ENCODE measurements at places on chromosomes 6 and 20.
A peak's percentile ranks its signal among the peaks of the same experiment; 100 is the strongest.

- DNase-seq = no peak
Observed at GRCh38 chr6:121319603-121320002, 14.7 kb downstream of the TBC1D32 start.

DNA sequence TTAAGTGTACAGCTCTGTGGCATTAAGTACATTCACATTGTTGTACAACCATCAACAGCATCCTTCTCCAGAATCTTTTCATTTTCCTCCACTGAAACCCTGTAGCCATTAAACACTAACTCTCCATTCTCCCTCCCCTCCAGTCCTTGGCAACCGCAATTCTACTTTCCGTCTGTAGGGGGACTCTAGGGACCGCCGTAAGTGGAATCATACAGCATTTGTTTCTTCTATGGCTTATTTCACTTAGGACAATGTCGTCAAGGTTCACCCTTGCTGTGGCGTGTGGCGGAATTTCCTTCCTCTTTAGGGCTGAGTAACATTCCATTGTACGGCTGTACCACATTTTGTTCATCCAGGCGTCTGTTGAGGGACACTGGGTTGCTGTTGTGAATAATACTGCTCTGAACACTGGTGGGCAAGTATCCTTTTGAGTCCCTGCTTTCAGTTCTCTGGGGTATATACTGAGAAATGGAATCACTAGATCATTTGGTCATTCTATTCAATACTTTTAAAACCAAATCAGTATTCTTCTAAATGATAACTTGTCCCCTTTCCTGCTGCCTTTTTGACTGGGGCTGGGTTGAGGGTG, 50.7 kb downstream of the PPP1R3G start:
- peak; percentile 74 for DNase-seq

- no peak for DNase-seq
Observed at GRCh38 chr6:170135821-170136471, 154.9 kb downstream of the DLL1 start.

GRCh38 chr6:123022975-123023374, 26.9 kb downstream of the CLVS2 start:
- DNase-seq = no peak

- DNase-seq = peak; percentile 33
Observed at GRCh38 chr6:138953451-138953850, 34.6 kb downstream of the REPS1 start.

DNA sequence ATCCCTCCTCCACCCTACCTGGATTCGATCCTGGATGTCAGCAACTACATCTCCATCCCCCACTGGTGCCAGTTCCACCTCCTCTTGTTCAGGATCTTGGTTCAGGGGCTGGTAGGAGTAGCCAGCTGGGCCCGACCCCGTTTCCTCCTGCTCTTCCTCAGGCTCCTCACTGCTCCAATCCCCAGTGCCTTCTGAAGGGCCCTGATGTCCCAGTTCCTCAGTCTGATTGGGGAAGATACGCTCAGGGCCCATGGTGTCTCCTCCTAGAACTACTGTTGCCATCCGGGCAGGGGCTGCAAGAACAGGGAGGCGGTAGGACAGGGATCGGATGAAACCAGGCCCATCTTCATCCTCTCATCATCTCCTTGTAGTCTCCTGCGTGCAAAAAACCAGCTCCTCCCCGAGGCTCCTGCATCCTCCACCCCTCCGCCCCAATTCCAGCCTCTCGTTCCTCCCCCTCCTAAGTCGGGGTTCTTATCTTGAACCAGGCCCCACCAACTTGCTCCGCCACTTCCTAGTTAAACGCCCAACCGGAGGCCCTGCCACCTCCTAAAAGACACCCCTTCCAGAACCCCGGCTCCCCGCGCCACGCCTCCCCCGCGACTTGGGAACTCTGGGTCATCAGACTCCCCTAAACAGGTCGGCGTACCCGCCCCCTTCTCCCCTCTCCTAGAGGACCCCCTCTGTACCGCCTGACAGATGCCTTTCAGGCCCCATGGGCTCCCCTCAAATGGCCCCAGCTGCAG, 476 bp downstream of the MEA1 start:
- no peak for DNase-seq

DNA sequence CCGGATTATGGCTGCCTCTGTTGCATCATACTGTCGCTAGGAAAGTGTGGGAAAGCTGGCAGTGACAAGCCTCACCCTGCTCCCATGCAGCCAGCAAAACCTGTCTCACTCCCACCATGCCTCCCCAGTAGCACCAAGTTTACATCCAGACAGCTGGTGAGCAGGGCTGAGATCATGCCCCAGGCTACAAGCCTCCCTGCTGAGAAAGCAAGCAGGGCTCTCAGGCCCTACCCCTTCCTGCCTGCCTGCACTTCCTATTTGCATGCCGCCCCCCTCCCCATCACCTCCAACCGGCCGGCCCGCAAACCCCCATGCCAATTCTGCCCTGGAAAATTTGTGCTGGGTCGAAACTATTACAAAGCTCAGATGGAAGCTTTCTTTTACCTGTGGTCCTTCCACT, 408.2 kb upstream of the FKBP1C start:
- DNase-seq = no peak

- DNase-seq = no peak
Observed at GRCh38 chr20:32327087-32327681, 30.9 kb upstream of the ASXL1 start.

DNA sequence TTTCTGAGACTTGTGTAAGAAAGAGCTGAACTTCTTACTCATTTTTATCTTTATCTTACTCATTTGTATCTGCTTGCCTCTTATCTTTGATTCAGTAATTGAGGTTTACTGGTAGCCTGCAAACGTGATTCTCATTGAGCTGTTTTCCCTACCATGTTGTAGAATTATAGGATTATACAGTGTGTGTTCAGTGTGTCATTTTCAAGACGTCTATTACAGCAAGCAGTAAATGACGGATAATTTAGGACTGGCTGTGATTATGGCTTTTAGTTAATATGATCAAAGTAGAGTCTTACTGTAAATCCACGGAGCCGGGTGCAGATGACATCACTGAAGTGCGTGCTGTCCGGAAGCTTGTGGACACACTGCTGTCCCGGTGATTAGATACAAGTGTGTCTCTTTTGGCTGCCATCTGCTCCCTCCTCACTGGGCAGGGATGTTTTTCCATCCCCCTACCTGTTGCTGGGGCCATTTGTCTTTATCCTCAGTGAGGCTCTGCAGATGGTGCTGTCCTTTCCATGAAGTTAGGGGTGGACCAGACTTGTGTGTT, 6.0 kb downstream of the NELFCD start:
- DNase-seq = no peak

- no peak for DNase-seq
Observed at GRCh38 chr6:5050009-5050408, 35.1 kb upstream of the PPP1R3G start.

GRCh38 chr6:11142296-11143027, 30.9 kb upstream of the ERVFRD-1 start:
- no peak for DNase-seq

- DNase-seq = no peak
Observed at GRCh38 chr20:63693083-63693732, 3.2 kb upstream of the TNFRSF6B start.

GRCh38 chr6:79613912-79614311, 17.2 kb upstream of the SH3BGRL2 start:
- DNase-seq = no peak

DNA sequence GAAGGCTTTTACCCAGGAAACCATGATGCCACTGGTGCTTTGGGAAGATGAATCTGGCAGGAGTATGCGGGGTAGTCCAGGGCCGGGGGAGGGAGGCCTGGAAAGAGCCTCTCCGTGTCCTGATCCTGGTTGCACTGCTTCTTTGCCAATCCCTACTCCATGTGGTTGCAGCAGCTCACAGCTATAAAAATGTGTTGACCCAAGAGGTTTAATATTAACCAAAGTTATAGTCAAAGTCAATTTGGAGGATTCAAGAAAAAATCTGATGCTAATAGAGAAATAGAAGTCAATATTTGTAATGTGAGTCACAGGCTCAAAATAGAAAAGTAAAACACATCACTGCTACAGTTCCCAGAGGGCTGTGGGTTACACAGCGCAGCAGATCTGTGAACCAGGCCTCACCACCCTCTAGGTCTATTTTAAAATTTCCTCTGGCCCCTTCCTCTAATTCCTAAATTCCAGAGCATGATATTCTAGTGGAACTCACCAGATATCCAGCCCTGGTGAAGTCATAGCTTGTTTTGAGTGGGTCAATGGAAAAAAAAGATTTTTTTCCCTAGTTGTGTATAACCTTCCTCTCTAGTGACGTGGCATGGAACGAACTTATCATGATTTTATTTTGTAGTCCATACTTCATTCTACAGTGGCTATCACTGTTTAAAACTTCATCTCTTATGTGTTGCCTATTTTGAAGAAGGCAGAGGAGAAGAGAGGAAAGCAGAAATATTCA, 63.2 kb upstream of the BMP2 start:
- no peak for DNase-seq

GRCh38 chr6:26309731-26310142, 55.3 kb upstream of the BTN3A2 start:
- DNase-seq = no peak

DNA sequence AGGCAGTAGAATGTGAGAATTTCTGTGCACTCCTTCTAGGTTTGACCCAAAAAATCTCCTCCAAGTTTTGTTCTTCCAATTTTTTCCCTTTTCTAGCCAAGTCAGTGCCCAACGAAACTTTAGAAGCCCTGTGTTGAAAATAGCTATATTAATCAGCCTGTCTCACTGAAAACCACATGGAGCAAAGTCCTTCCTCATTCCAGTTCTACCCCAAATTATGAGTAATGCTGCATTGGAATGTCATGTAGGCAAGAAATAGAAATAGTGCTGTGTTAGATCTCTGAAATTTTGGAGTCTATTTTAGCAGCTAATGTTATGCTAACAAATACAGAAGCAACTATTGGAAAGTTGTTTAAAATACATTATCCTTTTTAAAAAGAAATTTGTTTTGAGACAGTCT, 725.5 kb downstream of the TBC1D32 start:
- DNase-seq = no peak

DNA sequence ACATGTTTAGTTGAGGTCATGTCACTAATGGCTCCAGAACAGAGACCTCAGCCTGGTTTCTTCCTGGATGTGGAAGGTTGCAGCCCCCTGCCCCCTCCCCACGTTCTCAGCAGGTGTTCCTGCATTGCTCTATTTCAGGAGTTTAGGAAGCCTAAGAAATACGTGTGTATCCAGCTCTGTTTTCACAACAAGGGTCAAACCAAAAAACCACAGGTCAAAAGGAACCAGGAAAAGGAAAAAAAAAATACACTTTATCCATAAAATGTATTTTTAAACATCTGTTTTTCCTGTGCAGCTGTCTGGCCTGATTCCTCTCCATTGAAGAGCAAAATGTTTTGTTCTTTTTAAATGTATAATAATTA, 107.9 kb upstream of the PLEKHG1 start:
- DNase-seq = no peak

DNA sequence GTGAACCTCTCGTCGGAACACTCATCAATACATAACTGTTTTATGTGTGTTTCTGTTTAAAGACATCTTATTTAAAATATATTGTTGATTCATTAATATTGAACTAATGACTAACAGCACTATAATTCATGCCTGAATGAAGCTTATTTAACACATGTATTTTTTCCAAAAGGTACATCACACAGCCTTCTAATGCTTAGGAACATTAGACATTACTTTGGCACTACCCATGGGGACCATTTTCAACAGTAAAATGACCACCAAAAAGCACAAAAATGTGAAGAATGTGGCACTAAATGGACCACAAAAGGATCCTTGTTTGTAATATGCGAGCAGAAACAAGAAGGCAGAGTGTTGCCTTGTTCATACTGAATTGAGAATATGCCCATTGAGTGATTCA, 109.2 kb downstream of the CEP57L1 start:
- no peak for DNase-seq

GRCh38 chr20:24816431-24816830, 132.6 kb upstream of the CST7 start:
- DNase-seq = peak; percentile 73

DNA sequence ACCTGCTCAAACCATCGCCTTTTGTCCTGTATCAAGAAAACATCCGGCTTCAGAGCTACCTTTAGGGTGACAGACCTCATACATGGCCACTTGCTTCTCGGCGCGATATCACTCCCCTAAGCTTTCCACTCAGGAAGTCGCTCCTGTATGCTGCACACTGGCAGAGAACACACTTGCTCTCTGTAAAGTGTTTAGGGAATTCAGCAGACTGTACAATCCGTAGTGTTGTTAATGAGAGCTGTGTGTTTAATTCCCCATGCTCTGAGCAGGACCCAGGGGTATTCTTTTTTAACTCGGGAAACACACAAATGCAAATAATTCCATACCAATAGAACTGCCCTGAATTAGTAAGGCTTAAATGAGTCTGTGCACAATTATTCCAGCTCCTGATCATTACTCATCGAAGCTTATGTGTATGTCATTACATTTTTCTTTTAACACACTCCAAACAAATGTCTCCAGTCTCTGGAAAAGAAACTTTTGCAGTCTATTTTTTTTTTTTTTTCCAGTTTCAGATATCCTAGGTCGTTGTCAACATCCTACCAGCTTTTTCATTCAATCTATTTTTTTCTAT, 338.7 kb upstream of the ARID1B start:
- DNase-seq = no peak

GRCh38 chr20:12262747-12263146, 345.1 kb downstream of the BTBD3 start:
- DNase-seq = no peak

- no peak for DNase-seq
Observed at GRCh38 chr6:143601504-143601903, 76.3 kb upstream of the PHACTR2 start.

DNA sequence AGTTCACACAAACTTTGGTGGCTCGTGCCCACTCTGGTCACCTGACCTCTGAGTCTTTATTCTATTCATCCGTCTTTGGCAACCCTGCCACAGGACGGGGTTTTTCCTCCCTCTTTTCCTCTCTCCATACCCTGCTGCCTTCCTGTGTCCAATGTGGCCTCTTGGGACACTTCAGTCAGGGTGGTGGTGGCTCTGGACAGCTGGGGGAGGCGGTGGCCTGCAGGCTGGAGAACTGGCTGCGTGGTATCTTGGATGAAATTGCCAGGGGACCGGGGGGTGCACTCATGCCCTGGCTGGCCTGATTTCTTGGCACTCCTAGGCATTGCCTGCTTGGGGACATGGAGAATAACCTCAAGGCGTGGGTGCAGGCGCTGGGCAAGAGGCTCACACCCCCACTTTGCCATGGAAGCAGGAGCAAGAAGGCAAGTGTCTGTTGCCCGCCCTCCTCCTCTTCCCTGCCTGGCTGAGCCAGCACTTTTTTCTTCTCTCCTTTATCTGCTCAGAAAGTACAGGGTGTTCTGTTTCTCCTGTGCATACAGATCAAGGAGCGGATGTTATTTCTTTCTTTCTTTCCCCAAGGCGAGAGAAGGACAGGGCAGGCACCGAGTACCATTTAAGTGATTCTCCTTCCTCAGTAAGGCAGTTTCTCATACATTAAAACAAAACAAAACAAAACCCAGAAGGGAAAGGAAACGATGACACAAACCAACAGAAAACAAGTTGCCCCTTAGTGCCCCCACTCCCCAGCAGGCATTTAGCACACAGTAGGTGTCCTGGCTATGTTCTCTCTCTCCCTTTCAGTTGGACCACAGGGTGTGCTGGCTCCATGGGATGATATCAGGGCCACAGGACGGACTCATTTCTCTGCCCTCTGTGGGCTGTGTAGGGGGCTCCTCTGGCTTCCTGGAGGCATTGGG, 155.5 kb upstream of the RNF24 start:
- DNase-seq = no peak

Measured in inflammatory macrophage treated with lipopolysaccharide for 1 hour (primary cell).